ENCODE measurements at places on chromosomes 5 and 9.

- DNase-seq = no peak
These were observed 126.1 kb upstream of the CPEB4 start for GRCh38 chr5:173762045-173762444.

- DNase-seq = no peak
These were observed 7.3 kb downstream of the PCDH1 start for GRCh38 chr5:141870871-141871270.

DNA sequence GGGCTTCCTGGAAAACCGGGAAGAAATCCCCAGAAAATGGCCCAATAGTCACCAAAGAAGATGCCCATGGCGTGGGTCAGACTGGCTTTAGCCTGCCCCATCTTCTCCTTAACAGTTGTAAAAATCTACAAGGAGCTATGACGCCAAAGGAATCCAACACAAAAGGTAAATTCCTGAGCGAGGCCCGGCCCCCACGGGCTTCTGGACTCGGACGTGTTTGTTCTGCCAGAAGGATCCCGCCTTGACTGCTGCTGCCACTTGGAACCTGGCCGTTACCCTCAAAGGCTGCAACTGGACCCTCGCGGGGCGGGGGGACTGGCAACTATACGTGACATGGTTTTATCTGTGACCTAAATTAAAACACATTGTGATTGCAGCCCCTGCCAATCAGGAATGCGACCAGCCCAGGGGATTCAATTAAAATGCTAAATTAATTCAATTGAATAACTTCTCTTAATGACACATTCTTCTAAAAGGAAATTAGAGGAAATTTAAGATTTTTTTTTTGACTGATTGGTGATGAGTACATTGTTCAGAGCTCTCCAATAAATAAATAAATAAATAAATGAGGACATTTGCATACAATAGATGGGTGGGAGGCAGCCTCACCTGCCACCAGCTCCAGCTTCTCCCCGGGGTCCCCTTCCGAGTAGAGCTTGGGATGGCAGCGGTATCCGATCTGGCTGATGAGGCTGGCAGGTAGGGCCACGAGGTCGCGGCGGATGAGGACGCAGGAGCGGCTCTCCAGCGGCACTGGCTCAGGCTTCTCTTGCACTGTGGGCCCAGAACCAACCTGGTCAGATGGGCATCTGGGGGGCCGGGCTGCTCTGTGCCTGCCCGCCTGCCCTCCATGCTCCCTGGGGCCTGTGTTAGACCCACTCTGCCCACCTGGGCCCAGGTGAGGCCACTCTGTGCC, 54.7 kb upstream of the UBAC1 start:
- no peak for DNase-seq

DNA sequence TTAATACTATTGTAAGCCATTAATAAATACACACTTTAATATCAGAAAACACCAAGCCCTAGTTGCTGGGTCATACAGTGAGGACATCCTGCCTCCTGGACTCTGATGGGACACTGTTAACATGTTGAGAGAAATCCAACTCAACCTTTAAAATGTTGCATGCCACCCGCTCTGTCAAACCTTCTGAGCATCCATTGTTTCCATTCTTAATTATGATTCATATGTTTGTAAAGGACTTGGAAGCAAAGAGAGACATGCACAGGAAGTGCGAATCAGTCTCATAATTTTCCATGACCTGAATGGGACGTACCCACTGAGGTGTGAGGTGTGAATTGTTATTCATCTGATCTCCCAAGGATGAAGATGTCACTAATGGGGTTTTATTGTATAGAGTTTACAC, 186.4 kb downstream of the CAAP1 start:
- DNase-seq = no peak

DNA sequence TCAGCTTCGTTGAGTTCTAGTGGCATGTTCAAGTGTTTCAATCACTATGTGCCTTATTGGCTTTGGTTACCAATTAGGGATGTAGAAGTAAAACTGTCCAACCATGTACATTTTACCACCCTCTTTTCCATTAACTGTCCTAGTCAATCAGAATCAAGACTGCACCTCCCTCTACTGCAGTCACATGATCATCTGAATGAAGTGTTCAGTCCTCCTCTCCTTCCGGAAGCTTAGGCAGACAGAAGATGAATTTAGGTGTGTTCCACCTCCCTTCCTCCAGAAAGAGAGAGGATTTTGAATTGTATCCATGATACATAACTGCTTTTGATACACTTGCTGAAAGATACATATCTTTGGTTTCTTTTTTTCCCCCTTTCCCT, 133.7 kb downstream of the ERCC6L2 start:
- no peak for DNase-seq

DNA sequence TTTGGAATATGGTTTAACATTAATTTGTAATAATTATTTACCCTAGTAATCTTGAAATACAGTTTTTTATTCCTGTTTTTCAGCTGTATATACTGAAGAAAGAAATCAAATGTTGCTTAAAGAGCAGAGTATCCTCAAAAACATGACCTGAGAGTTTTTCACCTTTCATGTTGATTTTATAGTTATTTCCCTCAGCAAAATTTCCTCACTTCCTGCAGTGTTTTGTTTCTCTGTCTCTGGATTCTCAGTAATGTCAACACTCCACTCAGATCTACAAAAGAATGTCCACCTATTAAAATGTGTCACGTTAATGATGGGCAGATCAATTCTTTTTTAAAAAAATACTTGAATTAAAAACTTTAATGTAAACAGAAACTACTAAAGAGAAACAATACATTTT, 398.3 kb downstream of the ANXA1 start:
- DNase-seq = no peak

DNA sequence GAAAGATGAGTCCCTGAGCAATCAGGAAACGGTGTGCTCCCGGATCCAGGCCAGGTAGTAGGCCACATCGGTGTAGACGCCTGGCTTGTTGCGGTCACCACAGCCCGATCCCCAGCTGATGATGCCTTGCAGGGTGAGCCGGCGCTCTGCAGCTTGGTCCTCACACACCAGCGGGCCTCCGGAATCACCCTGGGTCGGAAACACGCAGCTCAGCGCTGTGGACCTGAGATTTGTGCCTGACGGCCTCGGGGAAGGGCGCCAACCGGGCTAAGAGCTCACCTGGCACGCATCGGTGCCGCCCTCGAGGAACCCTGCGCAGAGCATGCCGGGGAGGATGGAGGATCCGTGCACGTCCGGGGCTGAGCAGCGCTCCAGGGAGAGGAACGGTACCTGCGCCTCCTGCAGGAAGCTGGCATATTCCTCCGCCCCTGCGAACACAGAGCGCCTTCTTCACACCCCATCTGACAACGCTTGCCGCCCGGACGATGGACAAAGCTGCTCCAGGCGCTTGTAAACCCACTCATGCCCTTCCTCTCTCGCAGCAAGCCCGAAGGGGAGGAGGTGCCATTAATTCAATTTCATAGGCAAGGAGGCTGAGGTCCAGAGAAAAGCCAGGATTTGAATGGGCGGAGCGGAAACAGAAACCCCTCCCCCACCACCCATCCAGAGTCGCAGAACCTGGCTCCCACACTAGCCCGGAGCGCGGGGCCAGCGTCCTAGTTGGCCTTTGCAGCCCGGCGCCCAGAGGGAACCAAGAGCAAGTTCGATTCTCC, 2.0 kb upstream of the PFN3 start:
- DNase-seq = no peak

DNA sequence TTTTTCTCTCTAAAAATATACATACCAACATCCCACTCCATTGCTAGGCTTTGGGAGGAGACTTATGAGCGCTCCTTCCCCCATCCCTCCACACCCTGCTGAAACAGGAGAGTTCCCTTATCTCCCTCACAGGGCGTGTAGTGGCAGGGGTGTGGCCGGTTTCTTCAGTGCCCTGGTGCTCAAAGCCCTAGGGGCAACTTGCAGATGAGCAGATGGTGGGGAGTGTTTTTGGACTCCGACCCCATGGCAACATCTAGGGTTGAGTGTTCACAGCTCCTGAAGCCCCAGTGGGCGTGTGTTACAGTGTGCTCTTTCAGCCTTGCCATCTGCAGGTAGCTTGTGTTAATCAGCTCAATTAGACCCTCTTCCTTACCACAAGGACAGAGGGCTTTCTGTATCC, 409.5 kb downstream of the MAT2B start:
- DNase-seq = no peak

GRCh38 chr5:124342584-124342983, 403.9 kb downstream of the ZNF608 start:
- no peak for DNase-seq

- DNase-seq = no peak
These were observed 5.4 kb downstream of the NACC2 start for GRCh38 chr9:136089697-136090045.

DNA sequence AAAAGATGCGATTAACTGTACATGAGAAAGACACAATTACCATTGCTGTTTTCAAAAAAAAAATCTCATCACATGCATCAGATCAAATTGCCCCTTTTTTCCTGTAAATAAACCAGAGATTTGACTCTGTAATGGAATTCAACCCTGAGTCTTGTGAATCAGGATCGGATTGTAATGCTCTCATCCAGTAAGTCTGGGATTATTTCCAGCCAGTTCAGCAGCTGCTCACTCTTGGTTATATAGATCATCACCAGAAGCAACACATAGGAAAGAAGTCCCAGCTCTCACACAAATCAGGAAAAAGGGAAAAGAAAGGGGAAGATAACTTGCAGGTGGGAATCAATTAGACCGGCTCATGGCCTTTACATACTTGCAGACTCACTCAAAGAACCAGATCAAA, 97.8 kb upstream of the SPOCK1 start:
- no peak for DNase-seq

GRCh38 chr5:128263357-128263756, 179.8 kb downstream of the SLC12A2 start:
- DNase-seq = no peak

DNA sequence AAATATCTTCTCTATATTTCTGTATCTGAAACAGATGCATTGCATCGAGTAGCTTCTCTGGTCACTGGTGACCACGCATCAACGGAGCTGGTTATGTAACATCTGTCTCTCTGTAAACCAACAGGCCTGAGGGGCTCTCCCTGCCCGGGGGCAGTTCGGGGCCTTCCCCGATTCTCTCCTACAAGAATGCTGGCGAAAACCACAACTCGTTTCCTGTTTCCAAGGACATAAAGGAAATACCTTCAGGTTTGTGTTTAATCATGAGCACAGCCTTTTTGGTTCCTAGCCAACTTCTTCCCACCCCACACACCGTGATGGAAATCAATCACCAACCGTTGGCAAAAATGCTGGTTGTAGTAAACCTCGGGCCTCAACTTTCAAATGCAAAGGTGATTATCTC, 25.1 kb downstream of the GDNF start:
- no peak for DNase-seq

- DNase-seq = no peak
These were observed 1152.9 kb upstream of the CDH6 start for GRCh38 chr5:30040488-30041118.

- DNase-seq = peak; percentile 62
These were observed 15.9 kb upstream of the C5orf47 start for GRCh38 chr5:173972925-173973615.

GRCh38 chr5:171984748-171985419, 21.6 kb downstream of the FBXW11 start:
- no peak for DNase-seq

DNA sequence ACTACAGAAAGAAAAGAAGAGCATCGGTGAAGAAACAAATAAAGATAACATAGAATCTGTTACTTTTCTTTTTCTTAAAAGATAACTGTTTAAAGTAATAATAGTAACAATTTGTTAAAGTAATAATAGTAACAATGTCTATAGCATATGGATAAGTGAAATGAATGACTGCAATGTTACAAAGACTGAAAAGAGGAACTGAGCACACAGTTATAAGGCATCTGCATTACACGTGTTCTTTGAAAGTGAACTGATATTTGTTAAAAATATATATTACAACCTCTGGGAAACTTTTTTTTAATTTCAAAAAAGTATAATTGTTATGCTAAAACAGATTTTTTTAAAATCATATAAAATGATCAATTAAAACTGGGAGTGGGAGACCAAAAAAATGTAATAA, 88.4 kb upstream of the FST start:
- no peak for DNase-seq

DNA sequence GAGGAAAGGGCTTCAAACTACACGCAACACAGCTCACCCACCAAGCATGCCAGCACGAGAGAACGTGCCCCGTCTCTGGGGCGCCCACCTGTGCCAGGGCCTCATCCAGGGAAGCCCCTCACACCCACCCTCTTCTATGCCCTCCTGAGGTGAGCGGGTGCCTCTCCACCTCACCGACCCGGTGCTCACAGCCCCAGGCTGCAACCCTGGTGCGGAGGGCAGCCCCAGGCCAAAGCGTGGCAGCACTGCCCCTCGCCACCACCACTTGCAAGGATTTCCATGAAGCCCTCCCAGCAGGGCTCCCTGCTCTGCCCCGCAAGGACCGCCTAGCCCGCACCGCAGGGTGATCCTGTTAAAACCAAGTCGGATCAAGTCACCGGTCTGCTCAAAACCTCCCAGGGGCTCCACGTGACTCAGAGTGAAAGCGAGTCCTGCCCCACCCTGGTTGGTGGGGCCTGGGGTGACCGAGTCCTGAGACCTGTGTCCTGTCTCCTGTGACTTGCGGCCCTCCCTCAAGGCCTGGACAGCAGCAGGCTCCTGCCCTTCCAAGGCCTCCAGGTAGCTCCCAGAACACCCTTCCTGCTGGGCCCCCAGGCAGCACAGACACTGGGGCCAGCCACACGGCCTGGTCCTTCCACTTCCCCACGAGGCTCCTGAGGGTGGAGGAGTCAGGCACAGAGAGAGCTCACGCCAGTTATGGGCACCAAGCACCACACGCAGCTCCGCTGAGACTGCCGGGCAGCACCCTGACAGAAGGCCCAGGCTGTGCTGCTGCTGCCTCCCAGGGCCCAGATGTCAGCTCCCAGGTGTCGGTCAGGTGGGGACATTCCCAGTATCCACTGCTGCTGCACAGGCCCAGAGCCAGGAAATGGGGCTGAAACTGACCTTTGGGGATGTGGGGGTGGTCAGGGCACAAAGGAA, 12.7 kb downstream of the BRD3 start:
- no peak for DNase-seq

GRCh38 chr9:133689151-133689763, 48.9 kb downstream of the SARDH start:
- no peak for DNase-seq

DNA sequence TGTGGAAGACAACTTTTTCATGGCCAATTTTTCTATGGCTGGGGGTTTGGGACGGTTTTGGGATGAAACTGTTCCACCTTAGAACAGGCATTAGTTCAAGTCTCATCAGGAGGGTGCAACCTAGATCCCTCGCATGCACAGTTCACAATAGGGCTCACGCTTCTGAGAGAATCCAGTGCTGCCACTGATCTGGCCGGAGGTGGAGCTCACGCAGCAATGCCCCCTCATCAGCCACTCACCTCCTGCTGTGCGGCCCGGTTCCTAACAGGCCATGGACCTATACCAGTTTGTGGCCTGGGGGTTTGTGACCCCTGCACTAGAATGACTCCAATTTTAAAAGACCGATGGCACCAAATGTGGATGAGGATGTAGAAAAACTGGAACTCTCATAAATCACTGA, 127.2 kb upstream of the IER5L start:
- DNase-seq = no peak

GRCh38 chr5:59538750-59539121, 354.8 kb downstream of the PDE4D start:
- DNase-seq = no peak

All from stimulated activated CD4-positive, alpha-beta T cell treated with anti-CD3 and anti-CD28 coated beads, TNF-alpha, amount 100 ng/mL, for 1 hour (primary cell).